ENCODE measurements at places on chromosomes 2 and 18.

DNA sequence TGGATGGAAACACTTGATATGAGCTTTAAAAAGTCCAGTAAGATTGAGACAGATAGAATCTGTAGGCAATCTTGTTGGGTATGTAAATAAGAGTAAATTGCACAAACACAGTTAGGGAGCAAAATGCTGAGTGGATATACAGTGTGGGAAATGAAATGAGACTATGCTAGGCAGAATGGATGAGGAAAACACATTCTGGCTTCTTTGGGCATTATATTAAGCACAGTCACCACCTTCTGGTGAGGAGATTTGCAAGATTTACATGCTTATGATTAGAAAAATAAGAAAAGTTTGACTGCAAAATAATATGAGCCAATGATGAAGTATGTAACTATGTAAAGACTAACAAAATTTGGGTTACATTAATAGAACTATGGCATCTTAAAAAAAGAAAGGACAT is 2165.0 kb upstream of the CELF4 start:
- DNase-seq: no peak

DNA sequence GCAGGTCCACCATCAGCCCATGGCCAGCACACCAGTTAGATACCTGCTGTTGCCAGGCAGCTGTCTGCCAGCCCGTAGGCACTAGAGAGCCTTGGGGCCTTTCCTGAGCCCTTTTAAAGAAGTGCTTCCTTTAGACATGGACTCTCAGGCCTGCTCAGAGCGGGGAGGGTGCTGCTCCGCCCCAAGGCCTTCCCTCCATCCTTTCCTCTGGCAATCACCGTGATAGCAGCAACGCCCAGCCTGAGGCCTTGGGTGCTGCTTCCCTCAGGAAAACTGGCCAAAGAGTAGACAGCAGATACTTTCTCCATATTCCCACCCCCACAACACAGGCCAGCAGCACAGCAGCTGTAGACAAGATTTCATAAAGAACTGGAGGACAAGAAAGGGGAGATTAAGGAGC is 22.3 kb upstream of the C1QL2 start:
- DNase-seq: no peak

DNA sequence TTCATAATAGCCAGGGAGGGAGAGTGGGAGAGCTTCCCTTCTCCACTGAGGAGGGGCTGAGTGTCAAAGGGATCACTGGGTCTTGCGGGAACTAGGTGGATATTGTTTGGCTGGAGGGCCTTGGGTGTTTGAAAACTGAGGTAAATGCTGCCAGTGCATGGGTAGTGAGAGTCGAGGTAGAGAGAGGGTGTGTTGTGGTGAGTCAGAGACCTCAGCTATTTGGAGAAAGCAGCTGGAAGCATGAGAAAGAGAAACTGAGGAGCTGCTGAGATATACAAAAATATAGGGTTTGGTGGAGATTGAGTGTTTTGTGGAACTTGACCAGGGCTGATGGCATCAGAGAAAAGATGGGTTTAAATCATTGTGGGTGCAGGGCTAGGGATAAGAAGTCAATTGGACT is 127.0 kb upstream of the CCDC195 start:
- no peak for DNase-seq

- no peak for DNase-seq
Observed at GRCh38 chr2:193332941-193333340, 1138.2 kb upstream of the TMEFF2 start.

GRCh38 chr2:43057026-43057741 is 169.2 kb downstream of the ZFP36L2 start:
- DNase-seq: no peak
